Hippocampal formation (tissue), 2 donors: ENCODE measurements at places on chromosomes 2 and 18.

DNA sequence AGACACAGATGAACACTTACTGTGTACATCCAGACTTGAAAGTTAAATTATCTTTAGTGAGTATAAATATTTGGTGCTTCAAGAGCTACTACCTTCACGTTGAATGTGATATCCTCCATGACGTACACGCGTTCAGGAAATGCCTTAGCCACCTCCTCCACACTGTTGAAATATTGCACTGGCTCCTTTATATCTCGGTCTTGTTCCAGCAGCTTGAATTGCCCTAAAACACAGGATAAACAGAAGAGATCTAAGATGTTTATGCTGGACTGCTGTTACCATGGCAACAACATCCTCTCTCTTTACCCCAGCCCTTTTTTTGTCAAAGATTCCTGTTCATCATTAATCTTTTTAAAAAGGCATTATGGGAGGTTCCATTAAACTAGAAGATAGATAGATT is 120.3 kb downstream of the MEP1B start:
- DNase-seq, result no peak

DNA sequence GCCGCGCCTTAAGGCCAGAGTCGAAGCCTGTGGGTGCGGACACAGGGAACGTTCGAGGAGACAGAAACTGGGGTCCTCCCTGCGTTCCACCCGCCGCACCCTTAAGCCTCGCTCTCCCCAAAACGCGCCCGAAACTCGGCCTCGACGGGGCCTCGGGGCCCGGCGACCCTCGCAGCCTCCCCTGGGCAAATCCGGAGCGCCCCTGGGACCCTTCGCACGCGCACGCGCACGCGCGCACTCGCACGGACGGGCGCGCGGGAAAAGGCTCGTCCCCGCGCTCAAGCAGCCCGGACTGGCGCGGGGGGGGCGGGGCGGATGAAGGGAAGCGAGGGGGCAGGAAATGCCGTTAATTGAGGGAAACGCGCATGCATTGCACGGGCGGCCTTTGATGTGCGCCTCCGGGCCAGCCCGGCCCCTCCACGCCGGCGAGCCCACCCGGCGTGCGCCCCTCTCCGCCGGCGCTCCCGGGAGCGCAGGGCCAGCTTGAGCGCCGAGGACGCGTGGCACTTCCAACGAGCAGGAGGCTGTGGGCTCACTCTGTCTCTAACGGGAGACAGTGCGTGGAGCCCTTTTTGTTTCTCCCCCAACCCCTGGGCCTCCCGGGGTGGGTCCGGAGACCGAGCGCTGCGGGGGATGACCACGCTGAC is 5.4 kb upstream of the SALL3 start:
- DNase-seq, result no peak

DNA sequence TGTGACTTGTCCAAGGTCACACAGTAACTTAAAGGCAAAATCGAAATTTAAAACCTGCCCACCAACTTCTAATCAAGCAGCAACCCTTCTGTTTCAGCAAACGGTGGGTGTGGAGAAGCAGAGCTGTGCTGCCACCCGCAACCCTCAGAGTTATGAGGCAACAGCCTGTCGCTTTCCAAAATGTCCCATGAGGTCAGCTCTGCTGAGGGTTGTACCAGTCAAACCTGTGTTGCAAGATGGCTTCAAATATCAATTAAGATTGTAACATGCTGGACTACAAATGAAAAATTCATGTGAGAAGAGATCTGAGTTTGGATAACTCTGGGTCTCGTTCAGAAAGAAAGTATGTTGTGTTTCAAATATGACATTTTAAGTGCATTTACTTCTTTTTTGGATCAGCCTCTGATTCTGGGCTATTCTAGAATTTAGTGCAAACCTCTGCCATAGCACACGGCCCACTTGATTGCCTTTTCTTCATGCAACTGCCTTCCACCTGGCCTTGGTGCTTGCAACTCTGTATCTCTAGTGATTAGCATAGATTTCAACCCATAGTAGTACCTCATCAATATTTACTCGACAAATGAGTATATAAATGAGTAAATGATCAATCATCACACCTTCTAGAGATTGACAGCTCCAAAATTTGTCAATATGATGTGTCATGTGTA is 69.3 kb downstream of the TIMM21 start:
- DNase-seq, result no peak

- no peak for DNase-seq
These were observed 153.6 kb downstream of the GBX2 start for GRCh38 chr2:236014408-236015131.

GRCh38 chr2:44833171-44834069 is 108.1 kb upstream of the SIX3 start:
- no peak for DNase-seq

DNA sequence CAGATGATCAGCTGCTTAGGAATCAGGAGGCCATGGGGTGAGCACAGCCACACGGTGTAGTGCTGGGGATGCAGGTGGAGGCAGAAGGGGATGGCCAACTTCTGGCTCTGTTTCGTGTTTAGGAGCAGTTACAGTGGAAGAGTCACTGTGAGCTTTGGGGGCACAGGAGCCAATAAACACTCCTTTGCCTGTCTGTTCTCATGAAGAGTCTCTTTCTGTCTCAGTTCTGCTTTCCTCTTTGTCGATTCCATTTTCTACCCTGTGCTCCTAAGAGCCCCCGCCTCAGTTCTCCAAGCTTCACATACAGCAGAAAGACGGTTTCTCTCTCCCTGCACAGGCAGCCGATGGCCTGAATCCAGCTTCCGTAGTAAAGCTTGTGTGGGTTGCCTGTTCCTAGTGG is 21.0 kb upstream of the RRM2 start:
- DNase-seq, result no peak

DNA sequence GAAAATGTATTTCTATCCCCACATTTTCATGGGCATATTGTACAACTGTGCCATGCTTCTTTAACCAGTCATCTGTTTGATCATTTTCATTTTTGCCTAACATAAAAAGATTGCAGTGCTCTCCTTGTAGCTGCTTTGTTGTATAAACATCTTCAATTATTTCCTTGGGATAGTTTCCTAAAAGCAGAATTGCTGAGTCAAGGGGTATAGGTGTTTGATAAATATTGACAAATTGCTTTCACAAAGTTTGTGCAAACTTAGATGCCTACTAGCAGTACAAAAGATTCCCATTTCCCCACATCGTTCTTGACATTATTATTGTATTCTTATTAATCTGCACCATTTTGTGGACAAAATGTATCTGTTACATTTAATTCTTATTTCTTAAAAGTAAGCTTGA is 479.6 kb downstream of the FBXO15 start:
- DNase-seq, result no peak

- DNase-seq, result no peak
These were observed 260.3 kb downstream of the KLHL29 start for GRCh38 chr2:23645230-23645808.

- peak; percentile 31 for DNase-seq
These were observed 533 bp downstream of the DHX57 start for GRCh38 chr2:38875227-38875575.

- DNase-seq, result no peak
These were observed 304.8 kb upstream of the FSIP2 start for GRCh38 chr2:185433824-185434223.

DNA sequence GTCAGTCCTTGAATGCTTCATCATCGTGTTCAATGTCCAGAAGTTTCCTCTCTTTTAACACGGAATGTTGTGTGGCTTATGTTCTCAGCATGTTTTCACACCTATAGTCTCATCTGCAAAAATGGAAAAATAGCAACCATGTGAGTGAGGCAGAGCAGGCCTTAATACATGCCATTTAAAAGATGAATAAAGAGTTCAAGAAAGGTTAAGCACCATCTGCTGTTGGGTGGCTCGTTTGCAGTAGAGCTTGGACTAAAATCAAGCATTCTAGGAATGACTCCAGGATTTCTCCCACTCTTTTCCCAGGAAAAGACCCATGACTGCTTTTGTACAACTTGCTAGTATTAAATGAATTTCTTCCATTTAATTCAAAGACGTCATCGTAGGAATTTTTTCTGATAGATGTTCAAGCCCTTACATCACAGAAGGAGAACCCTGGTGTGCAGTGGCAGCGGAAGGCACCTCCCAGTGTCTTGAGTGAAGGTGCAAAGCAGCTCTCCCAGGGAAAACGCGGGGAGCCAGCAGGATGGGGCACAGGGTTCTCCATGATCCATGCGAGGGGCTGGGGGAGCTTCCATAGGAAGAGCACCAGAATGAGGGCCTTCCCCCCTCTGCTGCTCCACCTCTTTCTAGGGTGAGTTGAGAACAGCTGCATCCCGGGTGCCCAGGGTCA is 9.6 kb downstream of the DCDC2C start:
- DNase-seq, result peak; percentile 11

- DNase-seq, result no peak
These were observed 41.8 kb upstream of the KLF11 start for GRCh38 chr2:10001586-10001985.

GRCh38 chr2:45957533-45958227 is 306.2 kb downstream of the PRKCE start:
- DNase-seq, result no peak

GRCh38 chr2:30147196-30147714 is 448 bp downstream of the YPEL5 start:
- no peak for DNase-seq

DNA sequence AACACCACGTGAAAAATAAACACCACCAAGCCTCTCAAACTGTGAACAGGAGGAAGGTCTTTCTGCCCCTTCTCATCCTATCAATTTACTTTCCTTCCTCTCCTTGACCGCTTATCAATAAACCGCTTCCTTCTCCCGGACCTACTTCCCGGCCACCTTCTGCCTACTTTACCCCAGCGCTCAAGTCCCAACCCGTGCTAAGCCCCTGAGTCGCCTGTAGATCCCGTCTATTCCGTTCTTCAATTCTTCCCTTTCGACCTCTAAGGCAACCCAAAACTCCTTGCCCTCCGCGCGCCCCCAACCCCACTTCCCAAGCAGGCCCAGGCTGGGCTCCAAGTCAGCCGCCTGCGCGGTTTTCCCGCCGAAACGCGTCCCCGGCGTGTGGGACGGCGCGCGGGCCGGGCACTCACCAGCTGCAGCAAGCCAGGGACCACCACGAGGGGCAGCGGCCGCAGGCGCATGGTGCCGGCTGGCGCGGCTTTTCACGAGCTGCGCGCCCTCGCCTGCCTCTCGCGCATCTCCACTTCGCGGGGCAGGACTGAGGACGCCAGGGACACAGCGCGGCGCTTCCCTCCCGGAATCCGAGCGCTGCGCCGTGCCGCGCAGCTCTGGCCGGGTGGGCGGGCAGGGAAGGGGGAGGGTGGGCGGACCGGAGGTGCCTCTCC is at the start of gene NXPH2:
Gene NXPH2 (minus strand): TSS at position 610 of the 665 bp plus-strand sequence. CDS start 149 bp downstream, at position 461.
- DNase-seq, result no peak

DNA sequence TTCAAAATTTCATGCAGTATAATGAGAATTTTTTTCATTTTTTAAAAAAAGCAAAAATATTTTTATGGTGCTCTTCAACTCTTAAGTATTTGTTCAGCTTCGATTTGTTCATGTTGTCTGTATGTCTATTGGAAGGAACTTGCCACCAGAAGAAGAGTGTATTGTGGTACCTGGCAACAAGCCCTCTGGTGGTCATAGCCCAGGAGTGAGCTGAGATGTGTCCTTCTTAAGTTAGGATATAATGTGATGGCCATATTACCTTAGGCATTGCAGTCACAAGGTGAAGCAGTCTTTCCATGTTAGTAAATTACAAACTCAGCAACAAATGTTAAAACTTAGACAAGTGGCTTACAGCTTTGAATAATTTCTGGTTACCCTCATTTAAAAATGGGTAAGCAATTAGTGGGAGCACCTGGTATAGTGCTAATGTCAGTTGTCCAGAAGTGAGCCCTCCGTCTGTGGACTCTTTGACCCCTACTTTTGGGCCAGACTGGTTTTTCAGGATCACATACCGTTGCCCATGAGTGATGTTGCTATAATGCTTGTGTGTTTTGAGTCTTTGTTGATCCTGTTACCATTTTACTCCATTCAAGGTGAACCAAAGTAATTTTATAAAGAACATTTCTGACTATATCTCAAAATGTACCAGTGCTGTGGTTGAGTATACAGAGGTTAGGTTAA is 57.4 kb downstream of the MYO1B start:
- no peak for DNase-seq

GRCh38 chr2:99141110-99142108 is at the start of gene C2orf15:
C2orf15 (plus strand) TSS chr2:99141707; CDS start chr2:99150559, 8,852 bp downstream.
- DNase-seq, result peak; percentile 93

DNA sequence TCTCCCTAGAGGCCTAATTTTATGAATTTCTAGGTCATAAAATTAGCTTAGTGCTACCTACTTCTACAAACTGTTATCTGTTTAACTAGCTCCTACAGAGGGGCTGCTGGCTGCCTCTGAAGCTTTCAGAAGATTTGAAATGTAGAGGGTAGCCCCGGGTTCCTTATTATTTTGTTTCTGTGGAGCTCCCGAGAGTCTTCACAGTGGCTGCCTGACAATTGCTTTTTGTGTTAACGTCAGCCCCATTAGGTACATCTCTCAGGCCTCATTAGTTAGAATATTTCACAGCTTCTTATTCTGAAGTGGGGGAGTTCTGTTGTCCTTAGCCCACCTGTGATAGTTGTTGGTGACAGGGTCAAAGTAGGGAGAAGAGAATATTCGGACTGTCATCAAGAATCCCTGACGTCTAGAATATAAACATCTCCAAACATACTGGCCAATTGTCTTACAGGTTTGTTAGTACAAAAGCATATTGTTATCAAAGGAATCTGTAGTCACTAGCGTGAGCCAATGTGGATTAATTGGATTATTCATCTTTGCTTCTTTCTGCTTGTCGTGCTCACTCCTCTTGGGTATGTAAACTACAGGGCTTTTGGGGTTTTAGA is 77.5 kb downstream of the DIS3L2 start:
- no peak for DNase-seq

DNA sequence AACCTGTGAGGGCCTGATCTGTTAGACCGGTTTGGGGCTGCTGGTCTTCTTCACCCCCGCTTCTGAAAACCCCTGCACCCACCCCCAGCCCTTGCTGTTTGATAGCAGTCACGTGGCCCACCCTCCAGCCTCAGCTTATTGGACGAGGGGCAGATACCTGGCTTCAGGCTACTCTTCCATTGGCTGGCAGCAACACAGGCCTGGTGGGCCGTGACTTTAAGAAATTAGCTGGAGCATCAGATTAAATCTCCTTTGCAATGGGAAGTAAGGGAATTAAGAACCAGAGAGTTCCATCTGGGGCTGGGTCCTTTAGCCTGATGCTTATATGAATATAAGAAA is 107.3 kb downstream of the KLHL29 start:
- no peak for DNase-seq

GRCh38 chr2:241358470-241358869 is 2.4 kb downstream of the FARP2 start:
- DNase-seq, result no peak

DNA sequence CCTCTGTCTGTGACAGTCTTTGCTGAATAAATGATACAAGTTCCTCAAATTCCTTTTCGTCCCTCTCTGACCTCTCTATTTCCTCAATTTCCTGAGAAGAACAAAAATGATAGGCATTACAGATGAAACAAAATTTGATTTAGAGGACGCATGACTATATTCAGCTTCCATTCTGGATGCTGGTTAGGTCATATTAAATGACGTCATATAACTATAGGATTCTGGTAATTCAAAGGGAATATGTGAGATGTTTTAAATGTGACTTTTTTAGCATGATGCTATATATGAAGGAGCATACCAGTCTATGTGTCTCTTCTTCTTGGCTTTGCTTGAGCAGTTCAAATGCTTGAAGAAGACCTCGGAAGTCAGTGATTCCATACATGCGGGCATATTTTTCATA is 102.3 kb downstream of the TTN start:
- DNase-seq, result no peak

GRCh38 chr2:38315707-38316333 is 61.3 kb downstream of the ATL2 start:
- no peak for DNase-seq

- DNase-seq, result no peak
These were observed 158.9 kb downstream of the PRPF40A start for GRCh38 chr2:152558158-152558984.

- no peak for DNase-seq
These were observed 35.4 kb downstream of the KCNK3 start for GRCh38 chr2:26727641-26728561.
